ENCODE measurements at places on chromosomes 16 and 17.
A peak's percentile ranks its signal among the peaks of the same experiment; 100 is the strongest.

GRCh38 chr16:30570636-30571444, 674 bp downstream of the ZNF688 start:
- DNase-seq: no peak

DNA sequence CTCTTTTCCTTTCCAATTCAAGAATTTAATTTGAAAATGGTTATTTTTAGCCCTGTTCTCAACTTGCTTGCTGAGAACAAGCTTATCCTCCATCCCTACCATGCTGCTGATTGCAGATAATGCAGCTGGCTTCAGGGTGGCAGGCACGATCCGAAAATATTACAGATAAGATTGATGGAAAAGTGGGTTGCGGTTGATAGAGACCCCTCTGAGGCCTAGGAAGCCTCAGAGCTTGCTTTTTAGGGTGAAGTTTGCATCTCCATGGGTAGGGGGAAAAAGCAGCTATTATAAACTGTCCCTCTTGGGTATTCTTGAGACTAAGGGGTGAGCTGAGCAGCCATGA, 116.5 kb upstream of the GOT2 start:
- DNase-seq: no peak

DNA sequence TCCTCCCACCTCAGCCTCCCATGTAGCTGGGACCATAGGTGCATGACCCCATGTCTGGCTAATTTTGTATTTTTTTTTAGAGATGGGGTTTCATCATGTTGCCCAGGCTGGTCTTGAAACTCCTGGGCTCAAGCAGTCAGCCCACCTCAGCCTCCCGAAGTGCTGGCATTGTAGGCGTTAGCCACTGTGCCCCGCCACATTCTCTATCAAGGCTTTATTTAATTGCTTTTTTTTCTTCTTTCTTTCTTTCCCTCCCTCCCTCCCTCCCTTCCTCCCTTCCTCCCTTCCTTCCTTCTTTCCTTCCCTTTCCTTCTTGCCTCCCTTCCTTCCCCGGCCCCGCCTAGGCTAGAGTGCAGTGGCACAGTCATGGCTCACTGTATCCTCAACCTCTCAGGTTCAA, 23.7 kb downstream of the RSPRY1 start:
- no peak for DNase-seq

DNA sequence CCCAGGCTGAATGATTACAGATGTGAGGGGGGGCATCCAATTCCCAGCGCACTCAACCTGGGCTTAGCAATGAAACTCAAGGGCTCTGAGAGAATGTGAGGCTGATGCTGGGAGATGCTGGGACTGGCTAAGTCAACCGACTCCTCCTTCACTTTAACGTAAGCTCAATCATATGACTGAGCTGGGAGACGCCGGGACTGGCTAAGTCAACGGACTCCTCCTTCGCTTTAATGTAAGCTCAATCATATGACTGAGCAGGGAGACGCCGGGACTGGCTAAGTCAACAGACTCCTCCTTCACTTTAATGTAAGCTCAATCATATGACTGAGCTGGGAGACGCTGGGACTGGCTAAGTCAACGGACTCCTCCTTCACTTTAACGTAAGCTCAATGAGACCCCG, 179.4 kb downstream of the VPS53 start:
- no peak for DNase-seq

- peak; percentile 7 for DNase-seq
Measured at GRCh38 chr17:31092475-31093064, 2.2 kb upstream of the NF1 start.

DNA sequence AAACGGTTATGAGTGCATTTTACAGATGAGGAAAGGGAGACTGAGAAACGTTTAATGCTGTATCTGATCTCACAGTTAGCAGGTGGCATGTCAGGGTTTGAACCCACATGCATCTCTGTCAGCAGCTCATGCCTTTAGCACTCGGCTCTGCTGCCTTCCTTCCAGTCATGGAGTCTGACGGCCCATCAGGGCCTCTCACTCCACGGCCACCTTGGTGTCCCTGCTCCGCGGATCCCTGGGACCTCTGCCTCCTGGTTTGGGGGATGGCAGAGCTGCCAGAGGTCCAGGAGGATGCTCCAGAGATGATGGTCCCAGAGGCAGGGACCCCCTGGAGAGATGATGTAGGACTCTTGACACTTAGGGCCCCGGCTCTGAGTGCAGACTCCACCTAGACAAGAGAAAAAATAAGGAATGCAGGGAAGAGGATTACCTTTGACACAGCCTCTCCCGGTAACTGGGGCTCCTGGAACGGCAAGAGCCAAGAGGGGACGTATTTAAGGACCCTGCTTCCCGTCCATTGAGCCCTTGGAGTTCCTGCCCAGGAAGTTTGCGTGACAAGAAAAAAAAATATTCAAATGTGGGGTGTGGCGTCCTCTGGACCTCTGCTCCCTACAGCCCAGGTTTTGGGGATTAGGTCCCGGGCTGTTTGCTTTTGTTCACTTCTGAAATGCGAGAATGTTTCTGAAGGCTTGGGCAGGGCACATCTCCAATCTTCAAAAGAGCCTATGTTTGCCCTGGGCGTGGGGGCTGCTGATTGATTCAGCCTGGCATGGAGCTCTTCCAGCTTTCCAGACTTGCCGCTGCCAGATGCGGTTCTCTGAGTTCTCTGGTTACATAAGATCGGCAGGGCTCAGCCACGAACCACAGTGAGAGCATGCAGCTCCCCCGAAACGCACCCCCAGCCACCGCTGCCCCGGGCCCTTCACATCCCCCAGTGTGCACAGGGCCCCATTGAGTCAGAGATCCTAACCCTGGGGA, at the start of gene ALDH3A1:
ALDH3A1 (minus strand) TSS at position 470 of the 978 bp plus-strand sequence. CDS start 3,169 bp downstream, outside the sequence.
- DNase-seq: no peak
